ENCODE measurements at places on chromosomes 2 and 18.

GRCh38 chr2:109201465-109202327 is 72.7 kb downstream of the SH3RF3 start:
- no peak for DNase-seq

DNA sequence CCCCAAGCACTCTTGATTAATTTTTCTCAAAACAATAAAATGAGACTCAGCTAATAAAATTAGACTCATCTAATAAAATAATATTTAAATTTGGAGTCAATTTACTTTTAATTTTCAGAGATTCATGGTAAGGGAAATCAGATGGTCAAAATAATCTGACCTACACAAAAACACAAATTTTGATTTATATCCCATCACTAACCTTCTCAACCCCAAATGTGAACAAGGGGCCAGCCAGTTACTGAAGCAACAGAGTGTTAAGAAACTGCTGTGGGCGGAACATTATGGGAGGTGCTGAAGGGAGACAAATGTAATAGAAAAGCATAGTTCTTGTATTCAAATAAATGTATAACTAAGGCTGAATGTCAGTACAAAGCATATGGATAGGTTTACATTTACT is 28.5 kb upstream of the PPP3R1 start:
- DNase-seq, result no peak

- DNase-seq, result peak; percentile 16
Measured at GRCh38 chr2:71804281-71804751, 343.3 kb downstream of the CYP26B1 start.

- no peak for DNase-seq
Measured at GRCh38 chr2:15595936-15596335, 4.3 kb downstream of the DDX1 start.

DNA sequence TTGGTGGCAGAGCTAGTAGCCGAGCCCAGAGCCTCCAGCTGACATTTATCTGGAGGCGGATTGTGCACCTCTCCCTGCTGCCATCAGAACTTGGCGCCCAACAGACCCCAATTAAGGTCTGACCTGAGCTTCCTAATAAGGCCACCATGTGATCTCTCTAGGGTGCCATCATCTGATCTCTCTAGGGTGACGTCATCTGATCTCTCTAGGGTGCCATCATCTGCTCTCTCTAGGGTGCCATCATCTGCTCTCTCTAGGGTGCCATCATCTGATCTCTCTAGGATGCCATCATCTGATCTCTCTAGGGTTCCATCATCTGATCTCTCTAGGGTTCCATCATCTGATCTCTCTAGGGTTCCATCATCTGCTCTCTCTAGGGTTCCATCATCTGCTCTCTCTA is 6.2 kb downstream of the KCNF1 start:
- no peak for DNase-seq

GRCh38 chr18:57970356-57971095 is 73.5 kb upstream of the NEDD4L start:
- peak; percentile 70 for DNase-seq

DNA sequence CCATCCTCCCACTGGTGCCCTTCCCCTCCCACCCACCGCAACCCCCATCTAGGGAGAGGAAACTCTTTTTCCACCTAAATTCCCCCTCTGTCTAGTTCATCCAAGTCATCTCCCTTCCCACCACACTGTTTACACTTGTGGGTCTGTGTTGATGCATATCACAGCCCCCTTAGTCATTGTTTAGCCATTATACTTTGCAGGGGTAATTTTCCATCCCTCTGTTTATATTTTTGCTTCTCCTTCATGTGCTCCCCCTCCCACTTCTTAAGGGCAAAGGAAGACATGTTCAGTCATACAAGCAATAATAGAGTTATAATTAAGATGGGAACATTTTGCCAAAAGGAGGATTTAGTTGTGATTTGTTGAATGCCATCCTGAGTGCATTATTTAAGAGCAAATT is 187.8 kb upstream of the TNP1 start:
- no peak for DNase-seq

- no peak for DNase-seq
Measured at GRCh38 chr2:223219872-223220657, 168.1 kb downstream of the KCNE4 start.

GRCh38 chr2:3578987-3579386 is 3.9 kb downstream of the RPS7 start:
- no peak for DNase-seq

- no peak for DNase-seq
Measured at GRCh38 chr2:194567661-194568017, 1089.4 kb upstream of the SLC39A10 start.

DNA sequence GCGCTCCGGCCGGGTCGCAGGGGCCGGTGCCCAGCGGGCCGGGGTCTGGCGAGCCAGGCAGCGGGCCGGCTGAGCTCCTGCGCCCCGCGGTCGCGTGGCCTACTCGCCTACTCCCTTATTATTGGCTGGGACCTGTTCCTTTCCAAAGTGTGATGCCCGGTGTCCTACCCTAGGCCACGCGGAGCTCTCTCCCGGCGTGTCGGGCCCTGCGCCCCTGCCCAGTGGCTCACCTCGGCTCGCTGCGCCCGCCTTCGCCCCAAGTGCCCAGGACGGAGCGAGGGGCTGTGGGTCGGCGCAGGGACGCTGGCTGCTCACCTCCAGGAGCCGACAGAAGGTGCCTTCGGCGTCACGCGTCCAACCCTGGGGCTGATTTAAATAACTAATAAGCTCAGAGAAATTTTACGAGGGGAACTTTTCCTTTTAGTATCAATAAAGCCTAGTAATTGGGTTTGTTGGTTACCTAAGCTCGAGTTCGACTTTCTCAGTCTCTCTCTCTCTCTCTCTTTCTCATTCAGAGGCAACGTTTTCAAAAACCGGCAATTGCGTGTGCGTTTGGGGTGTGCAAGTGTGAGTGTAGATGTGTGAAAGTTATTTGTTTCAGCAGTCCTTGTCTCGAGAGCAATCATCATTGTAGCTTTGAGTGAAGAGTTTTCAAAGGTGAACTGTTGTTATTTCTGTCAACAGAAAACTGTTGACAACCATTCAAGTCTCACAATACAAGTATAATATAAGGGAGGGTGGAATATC is 7.0 kb upstream of the SATB2 start:
- DNase-seq, result no peak

DNA sequence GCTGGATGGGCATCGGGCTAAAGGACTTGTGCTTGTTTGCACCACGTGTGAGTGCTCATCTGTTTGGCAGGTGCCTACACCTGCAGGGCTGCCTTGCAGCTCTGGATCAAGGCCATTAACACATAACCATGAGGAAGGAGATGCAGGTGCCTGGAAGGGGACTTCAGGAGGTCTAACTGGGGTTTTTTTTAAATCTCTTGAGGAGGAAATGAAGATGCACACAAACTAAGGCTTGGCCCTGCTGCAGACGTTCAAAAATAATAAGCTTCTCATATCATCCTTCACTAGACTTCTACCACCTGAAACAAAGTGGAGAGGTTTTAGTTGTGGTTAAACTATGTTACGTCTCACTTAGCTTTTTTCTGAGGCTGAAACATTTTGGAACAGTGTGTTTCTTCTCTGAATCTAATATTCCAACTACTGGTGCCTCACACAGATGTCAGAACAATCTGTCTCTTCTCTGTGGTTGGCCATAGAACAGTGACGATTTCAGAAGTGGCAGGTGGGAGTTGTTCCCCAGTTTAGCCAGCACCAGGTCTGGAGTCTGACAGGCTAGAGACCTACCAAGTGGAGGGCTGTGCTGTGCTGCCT is 36.5 kb downstream of the BCL2L11 start:
- no peak for DNase-seq

GRCh38 chr2:240239325-240239724 is 98.9 kb upstream of the OTOS start:
- no peak for DNase-seq

Measured in mesendoderm (in vitro differentiated cells).